ENCODE measurements at places on chromosomes 4 and X.

- no peak for DNase-seq
These were observed 6.2 kb downstream of the SLC35A2 start for GRCh38 chrX:48905090-48905790.

GRCh38 chr4:117984366-117984680 lies 50.0 kb upstream of the NDST3 start:
- no peak for DNase-seq

GRCh38 chr4:81152839-81153713 lies 61.9 kb downstream of the PRKG2 start:
- DNase-seq, result no peak

GRCh38 chrX:138127314-138127713 lies 561.4 kb downstream of the ZIC3 start:
- no peak for DNase-seq

DNA sequence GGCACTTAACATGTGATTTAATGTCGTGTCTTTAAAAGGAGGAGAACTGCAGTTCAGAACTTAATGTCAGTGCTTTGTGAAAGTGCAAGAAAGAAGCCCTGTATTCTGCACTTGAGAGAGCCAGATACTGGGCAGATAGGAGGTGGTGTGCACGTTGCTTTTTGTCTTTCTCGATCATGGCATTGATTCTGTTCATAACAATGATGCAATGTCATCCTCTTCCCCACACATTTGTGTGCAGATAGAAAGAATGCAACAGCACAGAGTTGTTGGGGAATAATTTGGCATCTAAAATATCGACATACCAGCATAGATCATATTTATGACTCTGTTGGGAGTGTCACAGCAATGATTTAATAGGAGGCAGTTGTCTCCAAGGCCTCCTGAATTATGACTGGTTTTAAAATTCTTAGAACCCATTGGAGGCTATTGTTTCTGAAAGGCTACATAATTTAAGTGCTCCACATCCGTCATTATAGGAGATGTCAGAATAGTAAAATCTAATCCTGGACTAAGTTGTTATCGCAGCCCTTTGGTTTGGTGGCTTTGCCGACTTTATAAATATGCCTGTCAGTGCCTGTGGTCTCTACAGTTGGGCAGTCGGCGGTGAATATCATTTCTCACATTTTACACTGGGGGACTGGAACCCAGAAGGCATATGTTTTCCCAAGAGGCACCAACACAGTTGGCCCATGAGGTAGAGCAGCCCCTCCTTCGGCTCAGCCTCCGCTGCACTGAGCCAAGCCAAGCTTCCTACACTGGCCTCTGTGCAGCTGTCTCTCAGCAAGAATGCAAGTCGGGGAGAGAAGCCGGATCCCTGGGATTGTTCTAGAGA lies 124.9 kb downstream of the PTTG2 start:
- DNase-seq, result no peak

DNA sequence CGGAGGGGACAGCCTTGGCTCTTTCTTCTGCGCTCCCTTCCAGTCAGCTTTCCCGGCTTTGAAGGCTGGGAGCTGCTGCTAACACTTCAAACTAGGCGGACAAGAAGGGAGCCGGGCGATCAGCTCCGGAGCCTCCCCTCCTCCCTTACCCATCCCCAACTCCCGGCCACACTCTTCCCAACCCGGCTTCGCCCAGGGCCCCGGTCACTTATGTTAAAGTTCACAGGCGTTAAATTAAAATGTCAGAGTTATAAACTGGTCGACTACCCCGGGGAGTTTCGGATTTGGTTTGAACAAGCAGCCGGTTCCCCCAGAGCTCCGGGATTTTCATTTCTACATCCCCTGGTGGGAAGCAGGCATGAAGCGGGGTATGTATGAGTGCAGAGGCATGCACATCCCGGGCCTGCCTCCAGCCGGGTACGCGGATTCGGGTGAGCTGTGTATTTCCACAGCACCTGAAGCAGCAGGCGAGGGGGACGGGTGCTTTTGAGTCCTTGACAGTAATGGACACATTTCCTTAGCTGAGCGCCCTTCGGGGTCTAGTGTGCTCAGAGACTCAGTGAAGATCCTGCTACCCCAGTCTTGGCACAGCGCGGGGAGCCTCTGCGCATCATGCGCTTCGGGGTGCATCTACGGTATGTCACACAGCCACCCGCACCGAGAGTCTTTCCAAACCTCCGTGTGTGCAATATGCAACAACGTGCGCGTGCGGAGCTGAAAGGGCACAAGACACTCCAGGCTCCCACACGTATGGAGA lies 880 bp downstream of the UNC5C start:
- no peak for DNase-seq

- no peak for DNase-seq
These were observed 3.7 kb upstream of the CXCL6 start for GRCh38 chr4:73832651-73833237.

GRCh38 chrX:156002507-156002906 lies 5.0 kb downstream of the IL9R start:
- DNase-seq, result no peak

GRCh38 chr4:55424791-55425190 lies 29.0 kb downstream of the TMEM165 start:
- no peak for DNase-seq

DNA sequence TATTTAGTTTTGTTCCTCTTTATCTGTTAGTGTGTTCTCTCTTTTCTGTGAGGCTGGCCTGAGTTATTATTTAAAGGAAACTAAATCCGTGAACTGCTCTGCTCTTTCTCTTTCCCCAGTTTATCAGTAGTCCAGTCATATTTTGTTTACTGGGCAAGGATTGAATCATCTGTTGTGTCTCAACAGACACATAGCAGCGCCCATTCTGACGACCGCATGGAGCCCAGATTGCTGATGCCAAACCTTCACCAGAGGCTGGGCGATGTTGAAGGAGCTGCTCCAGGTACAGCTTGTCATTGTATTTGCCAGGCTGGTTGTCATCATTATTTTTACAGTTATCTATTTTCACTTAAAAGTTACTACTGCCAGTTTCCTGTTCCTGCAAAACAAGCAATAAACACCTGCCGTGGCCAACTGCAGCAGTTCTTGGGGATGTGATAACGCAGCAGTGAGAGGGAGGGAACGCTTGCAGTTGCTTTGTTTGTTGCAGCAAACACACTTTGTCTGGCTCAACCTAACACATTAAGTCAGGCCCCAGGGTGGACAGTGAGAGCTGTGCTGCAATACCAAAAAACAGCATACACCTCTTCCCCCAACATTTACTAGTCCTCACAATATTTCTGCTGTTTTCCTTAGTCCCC lies 10.1 kb downstream of the REELD1 start:
- no peak for DNase-seq

DNA sequence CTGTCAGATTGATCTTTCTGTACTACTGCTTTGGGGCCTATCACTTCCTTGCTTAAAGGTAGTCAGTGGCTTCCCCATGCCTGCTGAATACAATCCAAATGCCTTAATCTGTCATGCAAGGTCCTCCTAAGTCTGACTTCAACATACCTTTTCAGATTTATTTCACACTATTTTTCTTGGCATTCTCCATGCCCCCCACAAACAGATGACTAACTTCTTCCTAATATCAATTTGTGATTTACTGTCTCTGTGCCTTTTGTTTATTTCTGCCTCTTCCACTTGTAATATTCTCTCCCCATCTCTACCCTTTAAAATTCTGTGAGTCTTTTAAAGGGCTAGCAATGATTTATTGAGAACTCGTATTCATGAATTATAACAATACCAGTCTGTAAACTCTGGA lies 41.8 kb downstream of the OCRL start:
- DNase-seq, result no peak

- DNase-seq, result no peak
These were observed 15.9 kb upstream of the CCDC149 start for GRCh38 chr4:24928708-24929107.

- no peak for DNase-seq
These were observed 21.1 kb upstream of the CD40LG start for GRCh38 chrX:136626891-136627290.

DNA sequence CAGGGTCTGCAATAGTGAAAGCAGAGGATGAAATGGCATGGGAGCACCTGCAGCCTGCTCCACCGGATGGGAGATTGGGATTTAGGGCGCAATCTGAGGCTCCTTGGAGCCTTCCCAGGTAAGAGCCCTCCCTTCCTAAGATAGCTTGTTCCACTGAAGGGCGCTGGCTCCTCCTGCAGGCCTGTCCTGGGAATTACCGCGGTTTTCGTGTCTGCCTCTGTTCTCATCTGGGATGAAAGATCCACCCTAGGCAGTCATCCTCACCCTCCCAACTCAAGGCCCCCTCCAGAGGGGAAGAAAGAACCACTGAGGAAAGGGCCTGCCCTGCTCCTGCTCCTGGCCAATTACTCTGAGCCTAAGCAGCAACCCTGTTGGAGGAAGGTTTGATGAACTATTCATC lies 547.5 kb downstream of the SMARCA1 start:
- DNase-seq, result no peak

DNA sequence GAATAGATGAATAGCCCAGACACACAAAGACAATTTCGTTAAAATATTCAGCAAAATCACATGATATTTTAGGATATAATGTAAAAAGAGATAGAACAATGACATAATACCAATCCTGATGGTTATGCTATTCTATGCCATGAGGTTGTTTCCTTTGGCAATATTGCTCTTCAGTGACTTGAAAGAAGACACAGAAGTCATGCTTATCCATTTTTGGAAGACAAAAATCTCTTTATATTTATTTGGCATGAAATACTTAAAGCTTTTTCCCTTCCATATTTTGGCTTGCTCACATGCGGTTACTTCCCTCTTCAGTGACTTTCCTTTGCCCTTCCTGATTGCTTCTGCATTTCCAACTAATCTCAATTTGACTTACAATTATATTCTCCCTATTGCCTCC lies 314.8 kb downstream of the IQCM start:
- no peak for DNase-seq

DNA sequence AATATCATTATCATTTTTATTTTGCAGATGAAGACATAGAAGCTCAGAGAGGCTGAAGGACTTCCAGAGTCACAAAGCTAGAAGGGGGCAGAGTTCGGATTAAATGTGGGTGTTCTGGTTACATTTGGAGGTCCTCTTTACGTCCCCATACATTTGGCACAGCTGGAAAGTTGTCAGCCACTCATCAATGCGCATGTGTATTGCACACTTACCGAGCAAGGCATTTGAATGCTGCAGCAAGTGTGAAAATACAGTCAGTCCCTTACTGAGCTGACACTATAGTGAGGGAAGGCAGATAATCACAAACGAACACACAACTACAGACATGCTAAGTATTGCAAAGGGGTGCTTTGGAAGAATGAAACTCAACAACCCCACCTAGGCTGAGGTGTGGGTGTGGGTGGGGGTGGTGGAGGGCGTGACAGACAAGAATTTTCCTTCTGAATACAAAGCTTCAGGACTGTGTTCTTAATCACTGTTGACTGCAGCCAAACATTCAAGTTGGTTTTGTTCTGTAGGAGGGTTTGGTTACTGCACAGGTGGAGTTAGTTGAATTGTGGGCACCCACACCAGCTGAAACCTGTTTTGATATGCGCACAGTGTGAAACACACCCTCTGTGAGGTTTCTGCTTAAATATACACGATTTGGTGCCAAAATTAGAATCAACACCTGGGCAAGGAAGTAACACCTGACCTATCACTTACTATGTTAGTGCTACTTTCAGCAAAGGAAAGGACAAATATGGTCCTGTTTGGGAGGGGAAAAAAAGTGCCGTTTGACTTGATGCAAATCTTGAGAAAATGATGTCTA lies 72.4 kb downstream of the COQ2 start:
- DNase-seq, result no peak

DNA sequence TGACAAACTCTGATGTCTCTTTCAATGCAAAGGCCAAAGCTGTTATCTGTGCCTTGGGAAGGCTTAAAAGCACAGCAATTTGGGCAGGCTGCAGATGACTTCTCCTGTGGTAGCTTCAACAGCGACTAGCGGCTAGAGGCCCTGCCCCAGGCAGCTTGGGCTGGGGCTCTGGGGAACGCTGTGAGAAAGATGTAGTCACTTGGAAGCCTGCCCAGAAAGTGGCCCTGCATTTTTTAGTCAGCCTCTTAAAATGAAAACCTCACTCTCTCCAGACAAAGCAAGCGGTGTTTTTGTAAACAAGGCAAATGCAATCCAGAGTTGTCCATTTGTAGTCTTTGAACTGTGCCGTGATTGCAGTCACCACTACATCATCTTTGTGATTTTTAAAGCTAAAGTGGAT lies 27.5 kb downstream of the PCYT1B start:
- DNase-seq, result no peak

GRCh38 chr4:40552536-40552935 lies 77.1 kb downstream of the RBM47 start:
- no peak for DNase-seq

DNA sequence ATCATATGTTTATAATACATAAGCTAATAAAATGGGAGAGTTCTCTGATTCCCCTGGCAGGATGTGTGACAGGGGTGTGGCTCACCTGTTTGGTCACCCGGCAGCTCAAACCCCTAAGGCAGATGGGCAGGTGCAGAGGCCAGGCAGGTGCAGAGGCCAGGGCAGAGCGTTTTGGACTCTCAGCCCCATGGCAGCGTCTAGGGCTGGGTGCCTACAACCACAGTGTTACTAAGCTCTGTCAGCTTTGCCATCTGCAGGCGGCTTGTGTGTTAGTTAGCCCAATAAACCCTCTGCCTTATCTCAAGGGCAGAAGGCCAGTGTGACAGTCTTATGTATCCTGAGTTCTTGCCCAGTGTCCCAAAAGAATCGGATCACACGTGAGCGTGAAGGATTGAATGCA lies 54.0 kb upstream of the UGT2B15 start:
- DNase-seq, result no peak

DNA sequence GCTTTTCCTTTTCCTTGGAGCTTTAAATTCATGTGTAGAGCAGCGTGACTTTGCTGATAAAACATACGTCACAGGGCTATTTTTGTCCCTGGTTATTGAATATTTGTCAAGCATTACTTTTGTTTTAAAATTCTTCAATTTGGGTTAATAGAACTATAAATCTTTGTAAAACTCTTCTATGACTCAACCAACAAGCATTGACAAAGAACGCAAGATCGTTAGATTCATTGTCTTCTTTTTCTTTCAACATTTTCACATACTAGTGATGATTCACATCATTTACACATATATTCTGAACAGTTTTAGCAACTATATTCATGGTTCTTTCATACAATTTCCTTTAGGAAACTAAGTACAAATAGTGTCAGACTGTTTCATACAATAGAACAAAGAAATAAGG lies 72.0 kb upstream of the GPM6A start:
- DNase-seq, result no peak

DNA sequence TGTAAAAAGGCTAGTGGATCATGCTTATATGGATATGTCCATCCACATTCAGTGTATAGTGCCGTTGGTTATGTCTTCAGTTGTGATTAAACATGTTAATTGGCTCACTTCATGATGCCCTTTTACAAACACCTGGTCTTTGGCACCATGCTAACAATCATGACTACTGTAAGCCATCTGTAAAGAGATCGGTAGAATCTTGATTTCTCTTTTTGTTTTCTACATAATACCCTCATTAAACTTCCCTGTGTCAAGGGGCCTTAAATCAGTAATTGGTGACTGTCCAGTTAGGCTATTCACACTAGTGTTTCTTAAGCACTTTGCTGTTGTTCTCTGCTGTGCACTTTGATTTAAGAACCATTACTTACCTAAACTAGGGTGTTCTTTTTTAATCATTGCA lies 475.2 kb downstream of the RPA4 start:
- DNase-seq, result no peak
